ENCODE measurements at places on chromosomes 4 and X.

DNA sequence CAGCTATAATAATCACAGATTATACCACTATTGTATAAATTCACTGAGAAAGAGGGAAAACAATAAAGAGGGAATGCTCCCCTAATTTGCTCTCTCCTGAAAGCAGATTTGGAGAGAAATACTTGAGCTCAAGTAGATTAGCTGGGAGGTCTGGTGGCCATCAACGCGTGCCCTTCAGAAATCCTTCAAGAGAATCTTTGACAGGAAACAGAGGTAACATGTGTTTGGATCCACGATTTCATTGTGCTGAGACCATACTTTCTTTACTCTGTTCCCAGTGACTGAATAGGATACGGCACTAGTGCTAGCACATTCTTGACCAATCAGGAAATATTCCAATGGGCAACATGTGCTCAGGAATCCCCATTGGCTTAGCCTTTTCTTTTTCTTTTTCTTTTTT lies 1395.3 kb downstream of the RAPGEF2 start:
- DNase-seq: no peak

GRCh38 chr4:53646795-53647194 lies 55.5 kb upstream of the LNX1 start:
- DNase-seq: no peak

GRCh38 chr4:168881781-168882420 lies 128.2 kb downstream of the CBR4 start:
- DNase-seq: no peak

- DNase-seq: no peak
These were observed 104.2 kb upstream of the TLR2 start for GRCh38 chr4:153579872-153580271.

- no peak for DNase-seq
These were observed 9.6 kb upstream of the MAP7D3 start for GRCh38 chrX:136260776-136261175.

All from activated CD4-positive, alpha-beta T cell treated with anti-CD3 and anti-CD28 coated beads for 1 hour (primary cell).